ENCODE measurements at places on chromosomes 12 and 14. TPM values are rescaled to one million over a fixed set of nuclear protein-coding genes. Genes with fewer than 3 reads are reported as not detected.

EML5 gene
- total RNA-seq: 0.39 TPM

DNA sequence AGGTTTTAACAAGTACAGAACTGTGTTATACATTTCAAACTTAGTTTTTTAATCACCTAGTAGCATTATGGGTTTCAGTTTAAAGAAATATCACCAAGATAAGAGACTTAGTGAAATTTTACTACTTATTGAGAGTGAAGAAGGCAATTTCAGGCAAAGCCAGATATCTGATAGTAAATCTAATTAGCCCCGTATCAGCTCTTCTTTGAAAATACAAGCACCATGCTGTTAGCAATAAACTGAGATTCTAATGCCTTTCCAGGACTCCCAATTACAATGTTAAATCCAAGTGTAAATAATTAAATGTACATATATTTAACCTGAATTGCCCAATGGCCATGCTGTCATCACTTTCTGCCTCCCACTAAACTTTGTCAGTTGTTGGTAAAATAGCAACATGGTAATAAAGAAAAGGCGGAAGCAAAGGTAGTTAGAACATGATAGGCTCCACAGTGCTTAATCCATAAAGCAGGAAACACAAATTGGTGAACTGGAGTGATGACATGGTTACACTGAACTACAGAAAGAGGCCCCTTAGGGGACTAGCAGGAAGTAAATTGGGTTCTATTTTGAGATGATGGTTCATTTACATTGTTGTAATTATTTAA lies 646.1 kb downstream of the C12orf50 start:
- no peak for DNase-seq

SMIM41 gene
- total RNA-seq: not detected

DNA sequence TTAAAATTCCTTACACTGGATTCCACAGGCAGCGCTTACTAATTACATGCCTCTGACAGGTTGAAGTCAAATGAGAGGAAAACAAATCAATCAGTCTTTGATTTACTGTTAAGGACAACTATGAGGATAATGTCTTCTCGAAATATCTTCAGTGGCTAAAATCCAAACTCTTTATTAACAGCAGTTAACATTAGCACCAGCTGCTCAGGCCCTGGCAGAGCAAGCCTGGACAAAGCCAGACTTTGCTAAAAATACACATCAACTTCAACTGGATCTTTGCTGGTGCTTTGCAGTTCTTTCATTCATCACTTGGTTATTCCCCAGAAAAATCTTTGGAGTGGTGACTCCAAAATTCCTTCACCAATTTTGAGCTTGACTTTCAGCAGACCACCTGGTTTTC lies 98.7 kb downstream of the HECTD4 start:
- peak; percentile 30 for DNase-seq

- DNase-seq: peak; percentile 93
These were observed 451.3 kb upstream of the USP15 start for GRCh38 chr12:61808856-61809255.

- no peak for DNase-seq
These were observed 4.0 kb downstream of the PRKAG1 start for GRCh38 chr12:49014547-49014946.

DNA sequence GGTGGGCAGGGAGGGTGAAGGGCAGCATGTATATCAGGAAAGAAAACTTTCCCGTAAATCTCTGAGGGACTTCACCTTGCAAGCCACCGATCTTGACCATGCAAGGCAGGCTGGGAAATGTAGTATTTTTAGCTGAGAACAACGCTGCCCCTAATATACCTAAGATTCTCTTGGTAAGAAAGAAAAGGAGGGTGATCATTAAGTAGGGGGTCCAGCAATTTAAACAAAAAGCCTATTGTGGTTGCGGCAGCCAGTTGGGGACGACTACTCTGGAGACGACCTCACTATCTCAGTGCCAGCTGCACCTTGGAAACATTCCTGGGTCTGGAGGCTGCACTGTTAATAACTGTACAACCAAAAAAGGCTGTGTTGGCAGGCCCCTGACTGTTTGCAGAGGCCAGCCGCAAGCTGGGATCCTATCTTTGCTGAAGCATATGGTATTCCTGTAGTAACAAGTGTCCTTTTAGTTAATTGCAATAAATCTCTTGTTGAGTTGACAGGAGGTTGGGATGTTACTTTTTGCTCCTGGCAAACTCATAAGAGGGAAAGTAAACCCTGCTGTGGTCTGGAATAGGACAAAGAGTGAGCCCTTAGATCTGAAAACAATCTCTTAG lies 6.4 kb downstream of the APOLD1 start:
- DNase-seq: no peak

- DNase-seq: no peak
These were observed 128.2 kb downstream of the TMEM117 start for GRCh38 chr12:43964033-43964432.

- DNase-seq: no peak
These were observed 47.2 kb downstream of the CCDC91 start for GRCh38 chr12:28237423-28237822.

DNA sequence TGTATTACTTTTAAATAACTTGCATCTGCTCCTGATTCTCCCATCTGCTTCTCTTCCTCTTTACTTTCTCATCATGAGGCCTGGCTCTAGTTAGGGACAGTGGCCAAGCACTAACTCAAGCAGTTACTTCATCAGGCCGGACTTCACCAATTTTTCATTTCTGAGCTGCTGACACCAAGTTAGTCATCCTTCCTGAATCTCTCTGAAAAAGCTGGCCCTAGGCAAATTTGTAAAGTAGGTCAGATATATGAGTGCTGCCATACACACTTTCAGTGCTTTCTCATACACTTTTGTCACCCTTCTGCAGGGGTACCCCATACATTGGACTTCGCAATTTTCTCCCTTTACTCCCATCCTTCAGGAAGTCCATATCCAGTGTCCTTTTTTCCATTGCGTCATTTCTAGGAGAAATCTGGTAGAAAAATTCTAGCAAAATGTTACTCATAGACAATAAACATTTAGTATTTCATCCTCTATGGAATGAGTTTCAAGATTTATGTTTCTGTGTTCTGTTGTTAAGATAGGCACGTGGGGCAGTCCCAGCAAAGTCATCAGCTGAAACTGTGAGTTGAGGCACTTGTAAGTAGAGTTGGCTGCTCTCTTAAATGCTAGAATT lies 276.8 kb upstream of the TMPO start:
- DNase-seq: peak; percentile 25

SOX5 gene
- 0.42 TPM for total RNA-seq

AKAP3 gene
- 1.7 TPM for total RNA-seq

DNA sequence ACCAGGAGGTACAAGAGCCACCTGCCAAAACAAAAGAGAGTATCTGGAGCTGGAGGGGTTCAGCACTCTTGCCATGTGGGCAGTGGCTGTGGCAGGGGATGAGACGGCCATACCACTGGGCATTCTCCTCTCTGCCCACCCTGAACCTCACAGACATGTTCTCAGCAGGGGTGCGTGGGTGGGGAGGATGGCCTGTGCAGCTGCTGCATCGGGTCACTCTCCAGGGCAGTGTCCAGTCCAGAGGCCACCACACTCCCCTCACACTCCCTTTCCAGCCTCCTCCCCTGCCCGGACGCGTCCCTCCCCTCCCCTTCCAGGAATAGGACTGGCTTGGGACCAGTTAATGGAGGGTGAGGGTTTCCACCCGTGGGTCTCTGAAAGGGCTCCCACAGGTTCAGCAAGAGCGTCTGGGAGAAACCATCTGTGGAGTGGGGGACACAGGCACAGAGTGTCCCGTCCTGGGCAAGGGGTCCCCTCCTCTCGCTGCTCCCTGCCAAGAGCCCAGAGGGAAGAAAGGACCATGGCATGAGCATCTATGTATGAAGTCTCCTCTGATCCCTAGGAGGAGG lies 501 bp downstream of the C1R start:
- DNase-seq: no peak

TMEM132C gene
- total RNA-seq: not detected

DNA sequence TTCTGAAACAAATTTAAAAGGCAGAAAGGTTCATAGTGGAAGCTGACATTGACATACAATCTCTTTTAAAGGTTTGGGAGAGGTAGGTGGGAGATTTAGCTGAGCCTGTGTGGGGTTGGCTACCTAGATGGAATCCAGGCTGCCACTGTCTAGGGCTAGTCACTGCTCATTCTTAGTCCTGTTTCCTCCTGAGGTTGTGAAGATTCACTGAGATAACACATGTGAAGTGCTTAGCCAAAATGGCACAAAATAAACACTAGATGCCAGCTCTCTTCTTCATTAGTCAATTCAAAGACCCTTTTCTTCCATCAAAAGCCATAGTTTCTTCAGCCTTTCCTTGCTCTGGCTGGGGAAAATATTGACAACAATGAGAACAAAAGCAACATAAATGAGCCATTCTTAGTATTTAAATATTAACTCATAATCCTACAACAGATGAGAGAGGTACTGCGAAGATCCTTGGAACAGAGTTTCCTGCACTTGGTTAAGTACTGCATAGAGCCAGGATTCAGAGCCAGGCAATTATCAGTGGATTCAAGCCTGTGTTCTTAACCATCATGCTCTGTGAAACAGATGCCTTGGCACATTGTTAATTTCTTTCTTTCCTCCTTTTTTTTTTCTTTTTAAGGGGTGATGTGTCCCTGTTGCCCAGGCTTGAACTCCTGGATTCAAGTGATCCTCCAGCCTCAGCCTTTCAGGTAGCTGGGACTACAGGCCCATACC lies 3.5 kb downstream of the MYF6 start:
- DNase-seq: no peak

KCNA5 gene
- not detected for total RNA-seq

KCNK10 gene
- total RNA-seq: 0.11 TPM

DNA sequence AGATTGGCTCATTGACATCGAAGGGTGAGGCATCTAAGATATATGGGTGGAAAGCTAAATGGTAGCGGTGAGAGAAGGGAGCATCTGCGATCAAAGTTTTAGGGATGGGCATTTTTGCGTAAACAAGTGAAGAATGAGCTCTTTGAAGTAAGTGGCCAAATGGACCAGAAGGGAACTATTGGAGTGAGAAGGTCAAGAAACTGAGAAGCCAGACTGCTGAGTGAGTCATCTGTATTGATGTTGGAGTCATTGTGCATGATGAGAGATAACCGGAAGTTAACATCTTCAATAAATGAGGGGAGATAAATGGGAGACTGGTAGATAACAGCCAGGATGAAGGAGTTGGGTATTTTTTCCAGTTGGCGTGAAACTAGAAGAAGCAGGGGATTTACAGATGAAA lies 271.9 kb upstream of the PDE3A start:
- no peak for DNase-seq

DNA sequence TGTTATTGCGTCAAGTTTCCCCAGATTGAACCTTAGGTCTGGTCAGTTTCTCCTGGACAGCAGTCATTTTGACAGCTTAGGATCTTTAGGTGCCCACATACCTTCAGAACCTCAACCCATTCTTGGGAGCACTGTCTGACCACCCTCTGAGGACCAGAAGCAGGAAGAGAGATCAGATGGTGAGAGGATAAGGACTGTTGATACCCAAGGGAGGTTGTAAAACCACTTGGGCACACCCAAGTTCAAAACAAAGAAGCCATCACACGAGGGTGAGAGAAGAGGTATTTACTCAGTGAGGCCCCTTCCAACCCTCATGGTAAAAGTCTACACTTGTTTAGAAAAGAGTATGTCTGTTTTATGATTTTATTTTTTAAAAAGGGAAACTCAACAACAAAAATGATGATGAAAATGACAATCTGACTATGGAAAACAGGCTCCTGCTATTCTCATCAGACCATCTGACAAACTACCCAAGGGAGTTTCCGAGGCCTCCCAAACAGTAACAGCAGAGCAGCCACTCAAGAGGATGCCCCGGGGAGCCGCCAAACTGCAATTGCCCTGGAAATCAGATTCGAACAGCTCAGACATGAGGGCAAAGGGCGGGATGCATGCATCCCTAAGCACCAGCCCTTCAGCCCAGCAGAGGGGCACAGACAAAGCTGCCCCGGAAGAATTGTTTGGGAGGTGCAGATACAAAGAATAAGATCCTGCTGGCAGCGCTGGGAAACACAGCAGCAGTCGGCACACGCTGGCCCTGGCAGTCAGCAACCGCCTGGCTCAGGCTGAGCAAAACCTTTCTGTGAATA lies 162.6 kb upstream of the PLEKHG7 start:
- DNase-seq: no peak

DNA sequence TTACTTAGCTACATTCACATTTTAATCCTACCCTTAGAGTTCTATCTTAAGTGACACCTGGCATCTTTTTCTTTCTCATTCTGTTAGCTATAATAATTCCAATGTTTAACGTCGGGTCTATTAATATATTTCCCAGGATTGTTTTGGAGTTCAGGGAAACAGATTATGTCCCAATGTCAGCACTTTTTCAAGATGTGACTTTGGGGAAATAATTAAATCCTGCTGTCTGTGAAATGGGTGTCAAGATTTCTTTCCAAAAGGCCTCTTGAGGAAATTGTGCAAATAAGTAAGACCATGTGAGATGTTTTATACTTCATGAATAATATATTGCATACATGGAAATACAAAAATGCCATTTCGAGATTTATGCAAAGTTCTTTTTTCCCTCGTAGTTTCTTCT lies 887.6 kb upstream of the SEL1L start:
- DNase-seq: no peak

GRCh38 chr12:48910196-48910595 lies 15.1 kb downstream of the FKBP11 start:
- no peak for DNase-seq

- peak; percentile 56 for DNase-seq
These were observed 89.3 kb upstream of the RAP1B start for GRCh38 chr12:68521321-68521839.

ERGIC2 gene
- 83.7 TPM for total RNA-seq

IL26 gene
- not detected for total RNA-seq

- no peak for DNase-seq
These were observed 414 bp upstream of the ANKS1B start for GRCh38 chr12:99985129-99985570.

SLC17A8 gene
- not detected for total RNA-seq

DNA sequence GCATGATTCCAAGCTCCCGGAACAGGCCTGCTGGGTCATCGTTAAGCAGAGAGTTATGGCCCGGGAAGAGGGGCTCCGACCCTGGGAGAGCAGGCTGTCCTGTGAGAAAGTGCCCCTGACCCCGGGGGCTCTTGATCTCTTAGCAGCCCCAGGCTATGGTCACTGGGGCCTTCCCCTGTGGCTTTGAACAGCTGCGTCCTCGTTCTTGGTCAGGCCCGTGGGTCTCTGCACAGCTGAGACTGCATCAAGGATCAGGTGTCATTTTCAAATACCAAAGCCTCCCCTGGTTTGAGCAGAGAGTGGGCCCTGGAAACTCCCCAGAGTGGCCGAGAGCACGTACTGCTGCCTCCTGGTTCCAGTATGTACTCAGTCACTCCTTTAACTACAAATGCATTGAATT lies 114.8 kb downstream of the ESRRB start:
- DNase-seq: no peak

NPFF gene
- total RNA-seq: not detected
